ENCODE measurements at places on chromosomes 7 and 10.
A peak's percentile ranks its signal among the peaks of the same experiment; 100 is the strongest.

- no peak for DNase-seq
Observed at GRCh38 chr7:155124706-155125105, 54.6 kb downstream of the HTR5A start.

GRCh38 chr10:6665847-6666246 is 85.8 kb upstream of the PRKCQ start:
- DNase-seq = peak; percentile 98

- no peak for DNase-seq
Observed at GRCh38 chr10:120480065-120480600, 23.1 kb downstream of the PLPP4 start.

DNA sequence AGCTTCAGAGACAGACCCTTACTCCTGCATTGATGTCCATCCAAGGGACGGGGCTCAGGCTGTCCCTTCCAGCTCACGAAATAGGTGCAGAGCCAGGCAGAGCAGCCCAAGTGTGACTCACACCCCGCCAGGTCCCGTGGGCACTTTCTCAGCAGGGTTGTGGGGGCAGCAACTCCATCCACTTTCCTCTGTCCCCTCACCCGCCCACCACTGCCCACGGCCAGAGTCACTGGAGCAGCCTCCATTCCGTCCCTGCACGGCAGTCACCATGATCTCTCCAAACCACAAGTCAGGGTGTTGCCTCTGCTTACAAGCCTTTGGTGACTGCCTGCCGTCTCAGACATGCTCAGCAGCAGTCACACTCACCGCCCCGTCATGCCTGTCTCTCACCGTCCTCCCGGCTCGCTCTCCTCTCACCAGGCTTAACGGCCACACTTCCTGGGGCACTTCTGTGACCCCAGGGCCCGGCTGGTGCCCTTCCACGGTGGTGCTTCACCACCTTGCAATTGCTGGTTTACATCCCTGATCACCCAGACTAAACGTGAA is 39.3 kb downstream of the CALML3 start:
- DNase-seq = no peak

- no peak for DNase-seq
Observed at GRCh38 chr10:86553213-86553612, 31.6 kb upstream of the WAPL start.

DNA sequence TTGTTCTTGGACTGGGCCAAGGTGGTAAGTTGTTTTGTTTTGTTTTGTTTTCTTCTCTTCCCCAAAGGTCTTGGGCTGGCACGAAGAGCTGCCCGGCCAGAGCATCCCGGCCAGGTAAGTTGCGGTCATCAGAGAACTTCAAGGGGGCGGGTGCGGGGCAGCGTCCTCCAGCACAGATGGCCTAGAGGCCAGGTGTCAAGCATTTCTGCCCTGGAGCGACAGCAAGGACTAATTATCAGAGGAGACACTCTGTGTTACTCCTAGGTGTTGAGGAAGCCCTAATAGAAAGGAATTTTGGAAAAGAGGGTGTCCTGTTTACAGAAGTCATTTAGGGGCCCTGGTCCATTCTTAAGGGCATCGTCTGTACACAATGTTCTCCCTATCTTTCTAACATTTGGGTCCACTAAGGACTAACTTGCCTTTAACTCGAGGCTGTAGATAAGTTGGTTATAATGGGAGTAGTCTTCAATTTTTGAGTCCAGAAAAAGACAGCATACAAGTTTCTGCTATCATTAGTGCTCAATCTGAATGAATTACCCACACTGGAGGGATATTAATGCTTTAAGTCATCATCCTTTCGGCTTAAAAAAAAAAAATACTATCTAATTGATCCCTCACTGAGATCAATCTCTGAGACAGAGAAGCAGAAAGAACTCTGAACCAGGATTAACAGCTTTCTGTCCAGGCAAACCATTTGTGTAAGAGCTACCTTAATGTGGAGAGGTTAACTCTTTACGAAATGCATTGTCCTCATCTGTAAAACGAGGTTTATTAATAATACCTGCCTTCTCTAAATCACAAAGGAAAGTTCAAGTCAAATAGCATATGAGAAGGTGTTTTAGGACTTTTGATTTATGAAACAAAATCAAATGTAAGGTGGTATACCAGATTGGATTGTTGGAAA is 1.5 kb downstream of the ITGB8 start:
- no peak for DNase-seq

DNA sequence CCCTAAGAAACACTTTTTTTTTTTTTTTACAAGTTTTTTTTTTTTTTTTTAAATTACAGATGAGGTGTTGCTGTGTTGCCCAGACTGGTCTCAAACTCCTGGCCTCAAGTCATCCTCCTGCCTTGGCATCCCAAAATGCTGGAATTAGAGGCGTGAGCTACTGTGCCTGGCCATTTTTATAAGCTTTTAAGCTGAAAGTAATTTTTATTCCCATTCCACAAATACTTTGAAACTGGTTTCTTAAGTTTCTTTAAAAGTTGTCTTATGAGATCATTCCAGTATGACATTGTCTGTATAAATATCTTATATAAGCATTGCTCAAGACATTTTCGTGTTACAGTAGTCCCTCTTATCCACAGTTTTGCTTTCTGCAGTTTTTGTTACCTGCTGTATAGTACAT is 61.4 kb upstream of the CYP26C1 start:
- no peak for DNase-seq

DNA sequence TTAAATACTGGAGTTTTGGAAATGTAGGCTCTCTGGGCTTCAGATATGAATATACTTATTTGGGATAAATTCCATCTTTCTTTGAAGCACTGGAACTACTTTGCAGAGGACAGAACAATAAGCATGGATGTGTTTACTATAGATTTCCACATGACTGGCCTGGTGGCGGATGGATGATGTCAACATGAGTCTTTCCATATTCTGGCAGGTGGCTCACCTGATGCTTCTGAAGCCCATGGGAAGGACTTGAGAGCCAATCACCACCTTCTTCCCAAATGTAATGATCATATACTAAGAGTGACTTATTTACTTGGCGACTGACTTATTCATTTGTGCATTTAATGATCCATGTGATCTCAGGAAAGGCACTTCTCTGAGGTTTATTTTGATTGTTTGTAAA is 110.5 kb downstream of the FANK1 start:
- DNase-seq = no peak

- no peak for DNase-seq
Observed at GRCh38 chr7:24820730-24821044, 63.4 kb upstream of the GSDME start.

- no peak for DNase-seq
Observed at GRCh38 chr7:85018498-85018897, 168.4 kb downstream of the SEMA3D start.

DNA sequence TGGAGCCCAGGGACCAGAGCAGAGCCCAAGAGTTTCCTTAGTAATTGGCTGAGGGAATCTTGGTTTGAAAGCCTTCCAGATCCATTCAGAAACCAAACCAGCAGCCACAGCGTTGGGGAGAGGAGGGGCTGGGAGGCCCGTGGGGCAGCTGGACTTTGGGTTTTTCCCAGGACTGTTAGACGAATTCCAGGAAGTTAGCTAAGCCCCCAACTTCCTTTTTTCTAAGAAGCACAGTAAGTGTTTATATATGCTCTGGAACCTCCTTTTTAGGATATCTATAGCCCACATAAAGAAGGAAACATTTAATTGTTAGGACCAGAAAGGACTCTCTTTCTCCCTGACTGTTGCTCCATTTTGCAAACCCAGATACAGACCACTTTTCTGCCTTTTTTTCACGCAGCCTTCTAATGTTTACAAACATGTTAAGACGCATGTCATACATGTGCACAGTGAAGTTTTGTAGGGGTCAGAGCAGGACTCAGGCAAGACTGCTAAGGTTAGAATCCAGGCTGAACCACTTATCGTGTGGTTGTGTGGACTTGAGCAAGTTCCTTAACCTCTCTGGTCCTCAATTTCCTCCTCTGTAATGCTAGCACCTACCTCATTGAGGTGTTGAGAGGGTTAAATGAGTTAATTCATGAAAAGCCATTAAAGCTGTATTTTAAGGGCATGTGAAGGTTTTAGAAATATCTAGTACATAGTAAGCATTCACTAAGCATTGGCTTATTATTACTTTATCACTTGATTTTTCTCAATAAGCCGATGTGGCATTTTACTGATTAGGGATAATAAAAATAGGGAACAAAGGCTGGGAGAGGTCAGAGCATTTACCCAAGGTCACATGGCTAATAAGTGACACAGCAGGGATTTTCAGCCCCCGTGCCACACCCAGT is 42.4 kb downstream of the TBATA start:
- DNase-seq = no peak

DNA sequence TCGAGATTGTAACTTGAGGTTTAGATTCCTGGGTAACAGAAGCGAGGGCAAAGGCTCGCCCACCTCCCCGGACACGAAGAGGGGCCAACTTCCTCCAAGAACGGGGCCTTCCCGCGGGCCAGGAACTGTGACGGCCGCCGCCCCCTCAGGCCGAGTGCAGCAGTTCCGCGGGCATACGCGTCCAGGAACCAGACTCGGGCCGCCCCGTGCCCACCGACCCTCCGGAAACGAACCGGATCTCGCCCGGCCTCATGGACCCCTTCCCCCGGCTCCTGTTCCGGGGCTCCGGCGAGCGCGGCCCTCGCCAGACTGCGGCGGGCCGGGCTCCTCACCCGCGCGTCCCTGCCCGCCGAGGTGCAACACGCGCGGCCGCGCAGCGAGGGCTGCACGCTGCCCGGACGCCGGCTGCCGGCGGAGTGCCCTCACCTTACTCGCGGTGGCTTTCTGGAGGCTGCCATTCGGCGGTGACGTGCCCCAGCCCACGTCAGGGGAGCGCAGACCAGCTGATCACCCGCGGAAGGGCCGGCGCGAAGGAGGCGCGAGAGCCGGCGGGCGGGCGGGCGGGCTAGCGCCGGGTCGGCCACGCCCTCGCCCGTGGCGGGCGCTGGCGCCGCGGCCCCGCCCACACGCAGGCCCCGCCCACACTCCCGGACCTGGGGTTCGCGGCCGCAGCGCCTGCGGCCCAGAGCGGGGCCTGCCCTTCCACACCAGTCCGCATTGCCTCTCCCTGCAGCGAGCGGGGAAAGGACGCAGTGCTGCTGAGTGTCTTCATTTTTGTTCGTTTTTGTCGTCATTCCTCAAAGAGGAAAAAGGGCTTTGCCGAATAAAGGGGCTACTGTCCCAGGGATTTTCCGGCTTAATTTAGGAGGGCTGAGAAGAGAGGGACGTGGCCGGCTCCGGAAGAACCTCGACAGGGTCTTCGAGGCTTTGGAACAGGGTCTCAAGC is at the start of gene XPNPEP1:
XPNPEP1 (minus strand) TSS at position 536 of the 946 bp plus-strand sequence; CDS start at position 458, 78 bp downstream.
- peak; percentile 79 for DNase-seq

DNA sequence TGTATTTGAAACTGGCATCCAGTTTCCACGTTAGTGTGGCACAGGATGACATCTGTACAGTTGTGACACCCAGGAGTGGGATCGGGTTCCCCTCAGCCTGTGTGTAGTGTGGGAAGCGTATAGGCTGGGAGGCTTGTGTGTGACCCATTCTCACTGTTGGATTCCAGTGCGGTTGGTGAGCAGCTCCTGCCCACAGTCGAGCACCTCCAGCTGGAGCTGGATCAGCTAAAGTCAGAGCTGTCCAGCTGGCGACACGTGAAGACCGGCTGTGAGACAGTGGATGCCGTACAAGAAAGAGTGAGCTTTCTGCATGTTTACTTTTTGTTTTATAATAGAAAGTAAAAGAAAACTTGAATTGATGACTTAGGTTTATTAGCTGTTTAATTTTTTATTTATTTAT is 18.7 kb upstream of the GET4 start:
- DNase-seq = no peak

DNA sequence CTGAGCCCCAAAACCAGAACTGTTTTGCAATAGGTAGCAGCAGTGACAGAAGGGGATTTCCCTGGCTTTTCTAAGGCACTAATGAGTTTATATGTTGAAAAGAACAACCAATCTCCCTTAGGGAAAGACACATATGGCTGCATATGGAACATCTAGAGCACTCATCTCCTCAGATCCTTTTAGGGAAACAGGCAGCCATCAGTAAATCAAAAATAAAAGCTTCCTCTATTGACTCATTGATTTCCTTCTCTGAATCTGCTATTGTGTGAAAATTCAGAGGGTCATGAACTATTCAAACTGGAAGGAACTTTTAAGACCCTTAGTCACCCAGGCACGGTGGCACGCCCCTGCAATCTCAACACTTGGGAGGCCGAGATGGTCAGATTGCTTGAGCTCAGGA is 110.9 kb upstream of the NANOS1 start:
- DNase-seq = no peak

DNA sequence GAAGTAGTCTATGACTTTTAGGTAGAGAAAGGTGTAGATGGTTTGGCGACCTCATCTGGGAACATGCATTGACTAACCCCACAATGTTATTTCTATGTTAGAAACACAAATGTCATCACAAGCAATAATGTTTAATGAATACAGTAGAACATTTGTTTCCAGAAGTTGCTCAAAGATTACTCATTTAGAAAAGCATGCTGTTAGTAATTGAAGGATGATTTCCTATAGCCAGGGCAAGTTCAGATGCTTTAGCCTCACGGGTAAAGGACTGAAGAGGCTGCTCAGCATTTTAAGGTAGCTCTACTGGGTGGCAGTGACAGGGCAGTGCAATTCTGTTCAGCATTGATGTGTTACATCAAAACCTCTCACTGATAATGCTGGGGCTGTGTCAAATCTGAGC is 199.3 kb upstream of the FZD1 start:
- no peak for DNase-seq

- DNase-seq = no peak
Observed at GRCh38 chr10:23157239-23157681, 34.9 kb upstream of the PTF1A start.

- DNase-seq = no peak
Observed at GRCh38 chr7:41103331-41103730, 599.6 kb downstream of the INHBA start.

DNA sequence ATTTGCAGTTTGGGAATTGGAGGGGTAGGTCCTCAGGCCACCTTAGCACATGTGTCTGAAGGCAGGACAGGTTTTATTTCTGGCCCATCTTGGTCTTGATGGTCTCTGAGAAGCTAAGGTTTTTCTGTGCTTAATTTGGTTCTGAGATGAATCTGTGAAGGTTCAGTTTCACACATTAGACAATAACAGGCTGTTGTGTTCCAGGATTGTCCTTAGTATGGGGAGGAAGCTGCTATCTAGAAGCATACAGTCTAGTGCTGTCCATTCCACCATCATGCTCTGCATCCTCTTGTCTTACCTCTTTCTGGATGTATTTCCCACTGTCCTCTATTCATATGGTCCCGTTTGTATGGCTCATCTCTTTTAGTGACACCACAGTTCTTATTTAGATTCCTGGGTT is 7.1 kb downstream of the UBE2D1 start:
- DNase-seq = no peak

DNA sequence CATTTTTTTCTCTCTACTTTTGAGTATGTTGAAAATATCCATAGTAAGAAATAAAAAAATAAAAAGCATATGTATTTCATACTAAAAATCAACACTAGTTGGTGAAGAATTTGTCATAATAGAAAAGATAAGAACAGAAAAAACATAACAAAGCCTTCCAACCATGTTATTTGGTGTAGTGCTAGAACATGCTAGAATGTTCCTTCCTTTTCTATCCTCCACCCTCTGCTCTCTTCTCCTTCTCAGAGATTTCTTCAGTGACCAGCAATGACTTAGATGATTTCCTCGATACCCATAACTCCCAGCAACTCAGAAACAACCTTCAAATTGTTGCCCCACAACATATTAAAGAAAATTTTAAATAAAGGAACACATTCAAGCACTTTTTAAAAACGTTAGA is 2.6 kb downstream of the ZC3HAV1 start:
- DNase-seq = no peak

GRCh38 chr10:60517805-60518204 is 128.1 kb upstream of the ANK3 start:
- DNase-seq = no peak

Measured in T-helper 2 cell (primary cell).